CD4-positive, alpha-beta T cell treated with Interferon alpha-2 for 1 hour (primary cell): ENCODE measurements at places on chromosomes 13 and 19.

DNA sequence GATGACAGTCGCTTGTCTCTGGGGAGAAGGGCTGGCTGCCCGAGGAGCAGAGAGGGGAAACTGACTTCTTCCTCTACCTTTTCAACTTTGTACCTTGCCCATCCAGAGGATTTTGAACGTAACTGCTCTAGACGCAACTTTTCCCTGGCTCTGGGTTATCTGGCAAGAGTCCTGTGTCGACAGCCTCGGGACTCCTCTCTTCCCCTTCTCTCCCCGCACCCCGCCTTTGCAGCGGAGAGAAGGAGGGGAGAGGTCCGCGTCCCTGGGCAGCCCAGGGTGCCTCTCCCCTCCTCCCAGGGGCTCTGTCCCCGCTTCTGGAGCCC, 574 bp downstream of the SH3GL1 start:
- DNase-seq, result peak; percentile 3

DNA sequence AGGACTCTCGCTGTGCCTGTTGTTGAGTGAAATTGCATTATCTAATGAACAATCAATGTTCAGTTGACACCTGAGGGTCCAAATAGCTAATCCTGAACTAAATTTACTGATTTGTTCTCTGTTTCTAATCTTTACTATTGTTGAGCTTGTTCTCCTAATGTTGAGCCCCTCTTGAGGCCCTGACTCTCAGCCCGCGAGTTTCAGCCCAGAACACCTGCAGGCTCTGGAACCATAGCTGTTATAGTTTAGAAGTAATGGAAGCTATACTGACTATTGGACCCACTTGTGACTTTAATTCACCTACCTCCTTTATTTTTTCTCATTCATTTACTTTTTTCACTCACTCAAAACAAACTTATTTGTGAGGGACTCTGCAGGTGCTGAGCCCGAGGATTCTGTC, 20.6 kb upstream of the PCDH8 start:
- DNase-seq, result no peak

DNA sequence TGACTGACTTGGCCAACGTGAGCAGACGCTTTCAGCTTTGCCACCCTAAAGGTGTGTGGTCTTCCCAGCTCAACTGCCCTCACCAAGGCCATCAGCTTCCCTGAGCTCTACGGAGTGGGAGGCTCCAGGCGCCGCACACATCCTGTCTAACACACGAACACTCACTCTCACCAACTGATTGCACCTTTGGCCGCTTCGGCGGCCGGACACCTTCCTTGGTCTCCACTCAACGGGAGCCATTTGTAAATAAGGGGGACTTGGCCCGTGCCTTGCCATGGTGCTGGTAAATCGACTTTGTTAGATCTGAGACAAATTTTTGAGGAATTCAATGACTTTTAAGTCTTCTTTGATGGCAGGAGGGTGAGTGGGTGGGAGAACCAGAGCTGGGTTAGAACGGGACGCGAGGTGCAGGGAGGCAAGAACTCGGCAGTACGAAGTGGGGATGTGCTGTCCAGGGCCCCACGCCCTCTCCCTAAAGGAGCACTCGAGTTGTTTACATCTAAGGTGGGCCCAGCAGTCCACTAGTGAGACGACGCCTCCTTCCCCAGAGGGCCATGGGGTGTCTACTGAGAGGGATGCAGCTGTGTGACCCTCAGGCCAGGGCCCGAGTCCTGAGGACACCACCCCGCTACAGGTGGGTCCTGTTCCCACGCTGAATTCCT, 4.4 kb downstream of the C13orf46 start:
- no peak for DNase-seq

GRCh38 chr13:94947392-94947791, 235.0 kb upstream of the SOX21 start:
- no peak for DNase-seq

DNA sequence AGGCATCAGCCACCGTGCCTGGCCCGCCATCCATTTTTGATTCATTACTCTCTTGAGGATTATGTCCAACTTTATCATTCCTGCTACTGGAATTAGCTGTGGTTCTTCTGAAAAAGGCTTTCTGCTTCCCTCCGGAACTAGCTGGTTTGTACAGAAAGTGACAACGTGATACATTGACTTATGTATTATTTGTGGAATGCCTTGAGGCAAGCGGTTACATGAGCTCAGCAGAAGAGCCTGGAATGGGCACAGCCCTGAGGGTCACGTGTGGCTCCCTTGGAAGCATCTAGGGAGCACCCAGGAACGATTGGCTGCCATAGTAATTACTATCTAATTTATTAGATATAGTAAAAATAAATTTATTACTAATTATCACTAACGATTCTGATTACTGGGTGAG, 14.4 kb upstream of the RETN start:
- DNase-seq, result no peak
